Naive B cell (primary cell): ENCODE measurements at places on chromosomes 1 and 21.

DNA sequence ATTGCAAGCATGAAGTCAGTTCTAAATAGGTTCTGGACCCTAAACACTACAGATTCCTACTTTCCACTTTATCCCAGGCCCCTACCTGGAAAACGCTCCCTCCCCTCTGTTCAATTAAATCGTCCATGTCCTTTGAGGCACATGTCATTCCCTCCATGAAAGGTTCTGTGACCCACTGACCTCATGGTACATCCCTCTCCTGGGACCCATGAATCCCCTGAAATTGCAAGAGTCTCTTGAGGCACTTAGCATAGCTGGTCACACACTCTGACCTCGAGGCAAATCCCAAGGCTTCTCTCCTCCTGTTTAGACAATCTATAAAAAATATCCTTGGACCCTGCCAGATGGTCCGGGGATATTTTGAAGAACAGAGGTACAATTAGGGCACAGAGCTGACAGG, 34.3 kb upstream of the KRTAP19-8 start:
- DNase-seq = no peak

- no peak for DNase-seq
These were observed 60.6 kb downstream of the PTPRC start for GRCh38 chr1:198699167-198700015.

- no peak for DNase-seq
These were observed 15.8 kb downstream of the GADD45A start for GRCh38 chr1:67700692-67701410.

DNA sequence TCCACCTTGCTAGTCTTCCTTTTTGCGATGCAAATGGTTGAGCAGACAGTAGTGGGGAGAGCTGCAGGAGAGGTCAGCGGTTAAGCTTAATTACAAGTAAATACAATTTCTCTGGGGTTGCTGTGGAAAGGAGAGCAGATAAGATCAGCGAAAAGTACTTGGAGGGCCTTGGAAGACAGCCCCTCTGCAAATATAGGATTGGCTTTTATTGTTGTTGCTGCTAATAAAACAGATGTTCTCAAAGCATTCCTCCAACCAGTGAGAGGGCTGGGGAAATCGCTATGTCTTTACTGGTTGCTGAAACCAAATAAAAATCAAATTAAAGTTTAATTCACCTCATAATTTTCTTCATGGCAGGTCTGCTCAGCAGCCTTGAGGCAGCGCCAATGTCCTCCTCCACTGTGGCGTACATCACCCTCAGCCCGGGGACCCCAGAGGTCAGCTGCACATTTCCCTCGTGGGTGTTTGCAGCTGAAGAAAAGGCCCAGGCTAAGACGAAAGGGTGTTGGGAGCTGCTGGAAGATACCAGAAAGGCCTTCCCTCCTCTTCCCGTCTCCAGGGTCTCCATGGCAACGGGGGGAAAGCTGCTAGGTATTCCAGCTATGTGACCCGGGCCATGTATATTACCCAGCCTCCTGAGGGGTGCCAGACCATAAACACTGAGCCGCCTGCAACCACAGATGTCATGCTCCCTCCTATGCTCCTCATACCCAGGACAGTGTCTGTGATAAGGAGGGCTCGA, 54.6 kb upstream of the POU2F1 start:
- no peak for DNase-seq

GRCh38 chr1:36369061-36369861, 16.5 kb downstream of the STK40 start:
- DNase-seq = peak; percentile 74

DNA sequence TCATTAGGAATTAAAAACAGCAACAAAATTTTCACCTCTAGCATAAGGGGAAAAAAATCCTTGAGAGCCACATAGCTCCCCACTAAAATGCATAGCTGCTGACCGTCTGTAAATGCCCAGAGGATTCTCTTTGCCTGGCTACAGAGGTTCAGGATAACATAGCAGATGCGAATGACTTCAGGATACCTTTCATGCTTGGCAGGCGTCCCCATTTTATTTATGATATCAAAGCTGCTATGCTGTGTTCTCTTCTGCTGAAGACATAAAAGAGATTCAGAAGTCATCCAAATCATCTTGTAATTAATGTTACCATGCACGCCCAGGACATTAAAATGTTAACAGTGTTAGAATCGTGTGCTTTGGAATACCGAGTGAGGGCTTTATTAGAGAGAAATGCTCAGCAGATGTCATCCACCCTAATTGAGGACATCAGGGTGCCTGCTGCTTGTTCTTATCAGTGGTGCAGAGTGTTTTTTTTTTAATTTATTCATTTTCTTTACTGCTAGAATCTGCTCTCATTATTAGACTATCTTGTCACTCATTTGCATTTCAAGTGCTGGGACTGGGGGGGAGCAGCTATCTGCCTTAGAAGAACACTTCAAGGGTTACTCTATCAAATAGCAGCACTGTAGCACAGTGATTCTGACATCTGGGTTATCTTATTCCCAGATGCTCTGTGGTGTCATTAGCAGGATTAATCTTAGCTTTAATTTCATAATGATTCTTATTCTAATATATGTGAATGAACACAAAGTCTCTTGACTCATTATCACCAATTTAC, 139.5 kb downstream of the ZNF326 start:
- no peak for DNase-seq

- no peak for DNase-seq
These were observed 15.0 kb downstream of the NES start for GRCh38 chr1:156662005-156662799.

- no peak for DNase-seq
These were observed 17.7 kb downstream of the CLDN17 start for GRCh38 chr21:30148906-30149305.

DNA sequence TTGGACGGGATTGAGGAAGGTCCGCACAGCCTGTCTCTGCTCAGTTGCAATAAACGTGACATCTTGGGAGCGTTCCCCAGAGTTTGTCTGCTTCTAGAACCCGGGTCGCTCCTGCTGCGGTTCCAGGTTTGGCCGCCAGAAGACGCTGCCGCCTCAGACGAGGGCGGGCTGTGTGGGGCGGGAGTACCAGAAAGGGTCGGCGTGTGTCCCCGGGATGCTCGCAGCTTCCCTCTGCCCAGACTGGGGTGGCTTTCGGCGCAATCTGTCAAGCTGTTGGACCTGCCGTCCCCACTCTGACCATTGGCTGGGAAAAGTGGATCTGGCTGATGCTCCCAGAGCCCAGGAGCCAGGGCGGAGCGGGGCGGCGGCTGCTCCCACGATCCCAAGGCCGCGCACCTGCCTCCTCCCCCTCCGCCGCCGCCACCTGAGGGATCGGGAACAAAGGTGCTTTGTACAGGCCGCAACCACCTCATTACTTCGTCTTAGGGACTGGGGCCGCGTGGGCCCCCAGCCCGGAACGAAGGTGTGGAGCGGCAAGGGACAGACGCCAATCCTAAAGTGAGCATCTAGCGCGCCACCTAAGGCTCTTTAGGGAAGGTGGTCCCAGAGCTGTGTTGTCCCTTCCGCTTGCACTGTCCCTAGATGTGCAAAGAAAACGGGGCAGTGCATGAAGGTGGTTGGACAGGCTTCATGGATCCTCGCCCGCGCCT, 683 bp upstream of the EFNA4 start:
- DNase-seq = peak; percentile 65
